ENCODE measurements at places on chromosomes 1 and 21.

DNA sequence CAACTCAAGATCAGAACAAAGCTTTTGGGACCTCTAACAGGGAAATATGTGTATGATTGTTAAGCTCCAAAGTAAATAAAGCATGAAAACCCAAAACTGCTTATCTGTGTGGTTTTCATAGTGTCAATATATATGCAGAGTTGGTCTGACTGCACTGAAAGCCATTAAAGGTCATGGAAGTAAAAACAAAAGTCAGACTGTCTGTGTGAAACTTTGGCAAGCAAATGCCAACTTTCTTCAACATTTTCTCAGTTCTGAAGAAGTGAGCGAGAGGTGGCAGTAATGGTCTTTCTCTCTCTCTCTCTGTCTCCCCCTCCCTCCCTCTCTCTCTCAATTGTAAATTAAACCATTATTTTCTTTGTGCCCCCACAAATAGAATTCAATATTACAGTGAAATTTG, 100.1 kb upstream of the S1PR1 start:
- no peak for DNase-seq

GRCh38 chr1:151518936-151519335, 7.7 kb downstream of the CGN start:
- no peak for DNase-seq

- no peak for DNase-seq
Measured at GRCh38 chr1:65820983-65821382, 28.3 kb downstream of the PDE4B start.

DNA sequence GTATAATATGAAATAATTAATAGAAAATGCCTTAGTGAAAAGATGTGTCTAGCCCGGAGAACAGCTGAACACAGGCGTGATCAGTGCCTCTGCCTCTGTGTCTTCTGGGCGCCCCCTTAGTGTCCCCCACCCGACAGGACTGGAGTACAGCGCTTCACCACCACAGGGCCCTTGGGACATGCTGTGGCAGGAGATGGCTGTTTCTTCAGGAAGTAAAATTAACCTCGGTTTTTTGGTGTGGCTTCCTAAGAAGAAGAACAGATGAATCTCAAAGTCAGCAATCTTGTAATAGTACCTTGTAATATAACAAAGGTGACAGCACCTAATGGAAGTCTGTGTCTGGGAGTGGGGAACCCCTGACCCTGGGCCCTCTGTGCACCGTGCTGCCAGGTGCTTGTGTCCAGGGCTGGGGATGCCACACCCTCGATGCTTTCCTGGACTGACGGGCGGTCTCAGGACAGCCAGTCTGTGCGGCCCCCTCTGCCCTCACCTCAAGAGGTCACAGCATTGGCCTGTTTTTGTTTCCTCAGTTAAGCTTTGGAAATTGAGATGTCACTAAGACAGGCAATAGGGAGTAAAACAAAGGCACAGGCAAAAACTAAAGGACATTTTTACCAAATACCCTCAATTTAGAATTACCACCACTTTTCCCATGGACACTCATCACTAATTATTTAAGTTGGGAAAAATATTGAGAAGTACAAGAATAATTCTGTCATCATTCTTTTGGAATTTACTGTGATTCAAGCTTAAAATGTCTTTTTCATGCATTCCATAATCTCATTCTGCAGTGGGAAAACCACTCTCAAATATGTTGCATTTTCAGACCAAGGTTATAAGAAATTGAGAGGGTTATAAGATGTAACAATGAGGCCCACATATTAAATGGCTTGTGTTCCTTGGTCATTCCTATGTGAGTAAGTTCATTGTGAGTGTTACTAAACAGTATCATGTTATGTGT, 79.3 kb downstream of the ADARB1 start:
- DNase-seq, result no peak

- no peak for DNase-seq
Measured at GRCh38 chr1:157519451-157519850, 32.9 kb downstream of the FCRL5 start.

- DNase-seq, result no peak
Measured at GRCh38 chr21:18204931-18205330, 39.7 kb upstream of the CHODL start.

GRCh38 chr1:117964290-117965038, 34.9 kb downstream of the WDR3 start:
- no peak for DNase-seq

- no peak for DNase-seq
Measured at GRCh38 chr21:45709696-45710268, 66.3 kb downstream of the PCBP3 start.

DNA sequence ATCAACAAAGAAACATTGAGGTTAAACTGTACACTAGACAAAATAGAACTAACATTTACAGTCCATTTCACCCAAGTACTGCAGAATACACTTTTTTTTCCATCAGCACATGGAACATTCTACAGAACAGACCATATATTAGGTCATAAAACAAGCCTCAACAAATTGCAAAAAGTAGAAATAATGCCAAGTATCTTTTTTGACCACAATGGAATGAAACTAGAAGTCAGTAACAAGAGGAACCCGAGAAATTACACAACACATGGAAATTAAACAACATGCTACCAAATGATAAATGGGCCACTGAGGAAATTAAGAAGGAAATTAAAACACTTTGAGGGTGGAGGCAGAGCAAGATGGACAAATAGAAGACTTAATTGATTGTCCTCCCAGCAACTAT, 8.4 kb upstream of the C1orf185 start:
- DNase-seq, result no peak

DNA sequence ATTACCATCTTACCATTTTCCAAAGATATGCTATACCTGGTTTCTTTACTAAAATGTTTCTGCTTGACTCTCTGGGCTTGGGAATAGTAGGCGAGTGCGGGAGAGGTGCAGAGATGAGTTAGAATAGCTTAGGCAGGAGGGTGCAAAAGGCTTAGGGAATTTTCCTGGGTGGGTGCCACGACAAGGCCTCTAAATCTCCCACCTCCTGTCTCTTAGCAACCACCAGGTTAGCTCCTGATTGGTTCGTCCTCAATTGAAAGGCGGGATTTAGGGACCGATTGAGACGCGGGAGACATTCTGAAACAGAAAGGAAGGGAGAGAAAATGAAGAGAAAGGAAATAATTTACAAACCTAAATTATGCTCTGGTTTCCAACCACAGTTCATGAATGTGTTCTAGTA, 3.1 kb downstream of the ACKR1 start:
- DNase-seq, result no peak

Data from activated CD8-positive, alpha-beta memory T cell treated with anti-CD3 and anti-CD28 coated beads for 1 hour (primary cell).